ENCODE measurements at places on chromosomes 5 and 9.

- no peak overlapping the region for H3K27ac ChIP-seq
- H3K4me3 ChIP-seq, result no peak overlapping the region
- H3K36me3 ChIP-seq, result no peaks in the 10 kb centered on the region
- no peaks in the 10 kb centered on the region for H3K27me3 ChIP-seq
Measured at GRCh38 chr5:106584268-106584667, 1086.5 kb downstream of the EFNA5 start.

- no peak overlapping the region for H3K4me3 ChIP-seq
- no peaks in the 10 kb centered on the region for H3K27me3 ChIP-seq
- H3K27ac ChIP-seq, result no peak overlapping the region
- H3K4me1 ChIP-seq, result peaks cover 11% of the 10 kb centered on the region
- no peaks in the 10 kb centered on the region for H3K36me3 ChIP-seq
Measured at GRCh38 chr9:133108794-133109641, 12.0 kb downstream of the RALGDS start.

DNA sequence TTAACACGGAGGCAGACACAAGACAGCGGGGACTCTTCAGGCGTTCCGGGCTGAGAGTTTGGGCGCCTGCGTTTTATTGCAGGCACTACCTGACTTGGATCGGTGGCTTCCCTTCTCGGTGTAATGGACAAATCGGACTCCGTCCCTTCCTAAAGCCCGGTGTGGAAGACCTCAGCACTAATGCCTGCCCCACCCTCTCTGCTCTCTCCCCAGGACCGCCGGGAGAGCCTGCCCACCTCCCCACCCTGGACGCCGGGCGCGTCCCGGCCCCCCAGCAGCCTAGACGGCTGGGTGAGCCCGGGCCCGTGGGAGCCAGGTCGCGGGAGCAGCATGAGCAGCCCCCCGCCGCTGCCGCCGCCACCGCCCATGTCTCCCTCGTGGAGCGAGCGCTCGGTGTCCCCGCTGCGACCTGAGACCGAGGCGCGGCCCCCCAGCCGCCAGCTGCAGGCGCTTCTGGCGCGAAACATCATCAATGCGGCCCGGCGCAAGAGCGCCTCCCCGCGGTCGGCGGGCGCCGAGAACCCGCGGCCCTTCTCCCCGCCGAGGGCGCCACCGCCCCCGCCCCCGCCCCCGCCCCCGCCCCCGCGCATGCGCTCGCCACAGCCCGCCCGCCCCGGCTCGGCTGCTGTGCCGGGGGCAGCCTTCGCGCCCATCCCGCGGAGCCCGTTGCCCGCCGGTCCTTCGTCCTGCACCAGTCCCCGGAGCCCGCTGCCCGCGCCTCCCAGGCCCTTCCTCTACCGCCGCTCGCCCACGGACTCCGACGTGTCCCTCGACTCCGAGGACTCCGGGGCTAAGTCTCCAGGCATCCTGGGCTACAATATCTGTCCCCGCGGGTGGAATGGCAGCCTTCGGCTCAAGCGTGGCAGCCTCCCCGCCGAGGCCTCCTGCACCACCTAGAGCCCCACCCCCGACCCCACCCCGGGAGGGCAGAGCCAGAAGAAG, 4.6 kb upstream of the MYOZ3 start:
- H3K4me1 ChIP-seq, result peaks cover 3% of the 10 kb centered on the region
- no peaks in the 10 kb centered on the region for H3K27me3 ChIP-seq
- peak overlapping the region; percentile 77 for H3K4me3 ChIP-seq
- peak; percentile 75 for DNase-seq
- no peaks in the 10 kb centered on the region for H3K36me3 ChIP-seq

GRCh38 chr9:13163946-13164345, 115.5 kb downstream of the MPDZ start:
- no peaks in the 10 kb centered on the region for H3K36me3 ChIP-seq
- no peak overlapping the region for H3K27ac ChIP-seq
- H3K4me3 ChIP-seq, result no peak overlapping the region
- H3K27me3 ChIP-seq, result no peaks in the 10 kb centered on the region
- no peaks in the 10 kb centered on the region for H3K4me1 ChIP-seq

DNA sequence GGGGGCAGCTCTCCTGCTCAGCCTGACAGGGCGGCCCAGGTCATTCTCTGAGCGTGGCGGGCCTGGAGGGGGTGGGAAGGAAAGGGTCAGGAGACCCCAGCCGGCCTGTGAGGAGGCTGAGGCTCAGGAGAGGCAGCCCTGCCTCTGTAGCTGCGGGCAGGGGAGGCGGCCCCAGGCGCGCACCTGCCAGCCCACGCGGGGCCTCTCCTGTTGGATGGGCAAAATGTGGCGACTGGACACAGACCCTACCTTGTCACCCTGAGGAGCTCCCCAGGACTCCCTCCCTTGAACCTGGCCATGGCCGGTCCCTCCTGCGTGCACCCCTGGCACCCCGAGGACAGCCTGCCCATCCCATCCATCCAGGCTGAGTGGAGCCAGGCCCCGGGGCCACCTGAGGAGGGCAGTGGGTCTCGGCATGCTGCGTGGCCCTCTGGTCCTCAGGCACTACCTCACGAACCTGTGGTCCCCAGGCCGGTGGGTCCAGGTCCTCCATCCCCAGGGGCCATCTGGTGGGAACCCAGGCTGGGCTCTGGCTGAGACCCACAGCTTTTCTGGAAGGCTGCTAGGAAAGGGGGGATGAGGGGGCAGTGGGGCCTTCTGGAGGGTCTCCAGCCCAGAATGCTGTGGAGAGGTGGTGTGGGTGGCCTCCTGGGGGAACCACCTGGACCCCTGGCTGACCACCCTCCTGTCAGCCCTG, 15.1 kb upstream of the NRARP start:
- H3K27me3 ChIP-seq, result no peaks in the 10 kb centered on the region
- H3K36me3 ChIP-seq, result no peaks in the 10 kb centered on the region
- H3K4me1 ChIP-seq, result peaks cover 7% of the 10 kb centered on the region
- no peak overlapping the region for H3K4me3 ChIP-seq
- DNase-seq, result no peak

Measured in naive thymus-derived CD8-positive, alpha-beta T cell (primary cell).